NB4 (cell line): ENCODE measurements at places on chromosomes 7 and 10.
A peak's percentile ranks its signal among the peaks of the same experiment; 100 is the strongest.

DNA sequence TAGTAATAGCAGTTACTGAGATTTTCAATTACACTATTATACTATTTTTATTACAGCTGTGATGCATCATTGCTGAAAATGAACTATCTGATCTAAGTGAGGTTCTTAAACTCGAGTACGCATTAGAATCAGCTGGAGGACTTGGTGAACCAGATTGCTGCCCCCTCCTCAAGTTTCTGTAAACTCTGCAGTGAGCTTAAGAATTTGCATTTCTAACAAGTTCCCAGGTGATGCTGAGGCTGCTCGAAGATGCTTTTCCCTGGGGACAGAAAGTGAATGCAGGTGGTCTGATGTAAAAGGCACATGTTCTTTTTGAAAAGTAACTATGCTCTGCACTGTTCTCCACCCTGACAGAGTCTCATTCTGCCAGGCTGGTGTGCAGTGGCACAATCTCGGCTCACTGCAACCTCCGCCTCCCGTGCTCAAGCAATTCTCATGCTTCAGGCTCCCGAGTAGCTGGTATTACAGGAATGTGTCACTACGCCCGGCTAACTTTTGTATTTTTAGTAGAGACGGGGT lies 12.5 kb downstream of the RNF133 start:
- no peak for DNase-seq

- DNase-seq = no peak
These were observed 774 bp downstream of the PON2 start for GRCh38 chr7:95433952-95434556.

DNA sequence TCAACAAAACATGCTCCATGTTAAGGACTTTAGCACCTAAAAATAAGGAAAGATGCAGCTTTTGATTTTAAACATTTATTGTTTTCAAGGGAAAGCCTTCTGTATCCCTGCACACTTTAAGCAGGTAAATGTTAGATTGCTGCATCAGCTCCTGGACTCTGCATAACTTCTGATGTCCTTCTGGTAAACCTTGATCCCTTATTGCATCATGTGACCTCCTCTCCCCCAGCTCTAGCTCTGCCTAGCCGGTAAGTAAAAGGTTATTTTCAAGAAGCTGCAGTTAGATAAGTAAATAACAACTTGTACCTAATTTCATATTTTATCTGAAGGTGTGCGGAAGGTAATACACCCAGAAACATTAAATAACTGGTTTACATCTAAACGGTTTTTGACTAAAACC lies 37.5 kb downstream of the PDK4 start:
- no peak for DNase-seq

- no peak for DNase-seq
These were observed 49.5 kb upstream of the ZNF746 start for GRCh38 chr7:149547126-149547525.

DNA sequence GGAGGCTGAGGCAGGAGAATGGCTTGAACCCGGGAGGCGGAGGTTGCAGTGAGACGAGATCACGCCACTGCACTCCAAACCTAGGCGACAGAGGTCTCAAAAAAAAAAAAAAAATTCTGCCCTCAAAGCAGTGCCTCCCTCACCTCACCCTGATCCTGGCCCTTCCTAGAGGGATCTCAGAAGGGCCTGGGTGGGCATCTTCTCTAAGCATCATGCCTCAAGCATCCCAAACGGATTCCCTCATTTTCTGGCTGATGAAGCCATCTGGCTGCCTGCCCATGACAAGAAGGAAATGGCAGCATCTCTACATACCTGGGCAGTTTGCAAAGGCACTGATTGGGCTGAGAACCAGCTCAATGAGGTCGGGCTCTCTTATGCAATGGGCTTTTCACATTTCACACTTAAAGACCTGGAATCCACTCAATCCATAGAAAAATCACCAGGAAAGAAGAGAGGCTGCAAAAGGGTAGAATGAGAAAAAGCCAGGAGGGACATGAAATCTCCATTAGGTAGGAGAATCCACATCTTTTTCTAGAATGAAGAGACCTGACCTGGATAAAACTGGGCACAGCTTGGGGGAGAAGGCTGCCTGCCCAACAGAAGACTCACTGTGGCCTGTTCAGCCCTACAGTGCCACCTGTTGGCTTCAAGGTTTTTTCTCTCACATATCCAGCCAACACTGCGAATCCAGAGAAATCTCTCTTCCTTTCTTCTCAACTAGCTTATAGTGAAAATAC lies 48.1 kb downstream of the PDLIM1 start:
- DNase-seq = peak; percentile 51

- DNase-seq = no peak
These were observed 33.7 kb downstream of the ZNF777 start for GRCh38 chr7:149427096-149427680.

DNA sequence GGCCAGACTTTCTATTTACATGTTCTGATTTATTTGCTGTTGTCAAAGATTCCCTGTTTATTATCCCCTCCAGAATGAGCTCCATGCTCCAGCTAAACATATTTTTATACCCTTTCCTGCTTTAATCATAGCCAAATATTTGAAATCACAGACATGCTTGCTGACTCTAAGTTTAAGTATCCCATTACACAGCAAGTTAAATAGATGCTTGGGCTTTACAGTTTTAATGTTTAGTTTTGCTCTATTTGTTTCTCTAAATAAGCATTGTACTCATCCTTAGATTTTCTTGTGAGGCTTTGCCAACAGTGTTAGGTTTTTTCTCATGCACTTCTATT lies 196.8 kb downstream of the TAX1BP1 start:
- DNase-seq = no peak

DNA sequence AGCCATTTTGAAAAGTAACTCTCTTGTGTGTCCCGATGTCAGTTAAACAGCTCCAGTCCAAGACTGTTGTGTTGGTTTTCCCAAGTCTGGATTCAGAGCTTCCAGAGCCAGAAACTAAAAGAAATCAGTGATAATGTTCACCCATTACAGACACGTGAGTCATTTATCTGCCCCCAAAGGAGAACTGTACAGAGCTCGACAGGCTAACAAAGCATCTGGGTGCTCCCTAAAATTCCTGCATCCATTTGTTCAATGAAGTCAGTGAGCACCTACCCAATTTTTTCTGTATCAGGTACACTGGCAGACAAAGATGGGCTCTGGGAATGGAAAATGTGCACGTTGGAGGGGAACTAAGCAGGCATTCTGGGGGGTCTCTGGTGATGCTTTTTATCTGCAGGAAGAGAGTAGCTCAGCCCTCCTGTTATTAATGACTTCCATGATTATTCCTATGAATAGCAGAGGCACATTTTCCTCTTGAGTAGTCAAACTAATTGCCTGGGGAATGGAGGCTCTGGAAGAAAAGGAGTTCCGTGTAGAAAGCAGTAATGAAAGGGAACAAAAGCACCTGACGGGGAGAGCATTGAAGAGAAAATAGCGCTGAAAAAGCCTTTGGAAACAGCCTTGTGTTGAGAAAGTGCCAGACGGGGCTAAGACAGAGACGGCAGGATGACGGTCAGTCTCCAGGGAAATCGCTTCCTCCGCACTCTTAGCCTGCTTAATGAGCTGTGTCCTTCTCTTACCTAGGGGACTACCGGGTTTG lies 75.3 kb downstream of the GAD2 start:
- no peak for DNase-seq
